PC-3 (cell line): ENCODE measurements at places on chromosomes 2 and 18.

- DNase-seq = no peak
Observed at GRCh38 chr2:64459575-64459974, 5.6 kb downstream of the LGALSL start.

DNA sequence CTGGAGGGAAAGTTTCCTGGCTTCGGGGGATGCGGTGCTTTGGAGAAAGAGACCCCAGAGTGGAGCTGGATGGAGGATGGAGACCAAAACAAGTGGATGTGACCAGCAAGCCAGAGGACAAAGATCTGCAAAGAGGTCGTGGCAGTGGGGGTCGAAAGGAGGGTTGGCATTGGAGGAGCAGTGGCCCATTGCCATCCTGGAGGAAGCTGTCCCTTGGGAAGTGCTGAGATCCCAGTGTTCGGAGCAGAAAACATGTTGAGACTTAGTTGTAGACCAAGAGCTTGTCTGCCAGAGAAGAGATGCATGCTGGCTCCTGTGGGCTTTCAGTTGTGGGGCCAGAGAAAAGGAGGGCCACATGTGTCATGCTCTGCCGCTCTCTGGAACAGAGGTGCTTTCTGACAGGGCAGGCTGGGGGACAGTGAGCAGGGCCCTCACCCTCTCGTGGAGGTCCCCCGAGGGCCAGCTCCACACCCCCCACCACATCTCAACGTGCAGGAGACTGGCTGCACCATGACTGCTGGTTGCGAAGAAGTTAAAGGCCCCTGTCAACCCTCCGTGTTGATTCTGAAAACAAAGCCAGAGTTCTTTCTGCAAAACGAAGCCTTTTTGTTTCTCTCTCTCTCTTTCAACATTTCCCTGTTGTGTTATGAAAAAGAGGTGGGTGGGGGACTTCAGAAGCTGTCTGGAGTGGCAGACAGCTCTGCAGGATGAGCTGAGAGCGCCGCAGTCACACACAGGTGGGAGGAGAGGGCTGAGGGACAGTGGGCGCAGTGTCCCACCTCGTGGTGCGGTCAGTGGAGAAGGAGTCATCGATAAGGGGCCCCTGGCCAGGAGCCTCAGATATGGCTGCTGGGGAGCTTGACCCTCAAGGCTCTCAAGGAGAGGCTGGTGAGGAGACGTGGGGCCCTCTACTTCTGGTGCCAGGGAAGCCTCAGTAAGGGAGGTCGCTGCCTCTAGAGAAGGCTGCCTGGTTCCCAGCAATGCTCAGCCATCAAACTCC lies 77.6 kb upstream of the BCL2L11 start:
- no peak for DNase-seq

GRCh38 chr18:3114451-3114850 lies 101.5 kb upstream of the LPIN2 start:
- no peak for DNase-seq

DNA sequence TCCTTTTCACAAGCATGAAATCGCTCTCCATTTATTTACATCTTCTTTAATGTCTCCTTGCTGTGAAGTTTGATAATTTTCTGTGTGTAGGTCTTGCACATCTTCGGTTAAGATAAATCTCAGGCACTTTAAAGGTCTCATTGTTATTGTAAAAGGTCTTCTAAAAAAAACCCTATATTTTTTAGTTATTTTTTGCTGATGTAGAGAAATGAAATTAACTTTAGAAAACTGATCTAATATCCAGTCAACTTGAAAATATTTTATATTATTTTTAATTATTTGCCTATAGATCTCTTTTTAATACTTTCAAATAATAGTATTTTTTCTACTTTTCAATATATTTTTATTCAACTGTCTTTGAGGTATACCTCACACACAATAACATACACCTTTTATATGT lies 169.4 kb downstream of the INSIG2 start:
- no peak for DNase-seq

DNA sequence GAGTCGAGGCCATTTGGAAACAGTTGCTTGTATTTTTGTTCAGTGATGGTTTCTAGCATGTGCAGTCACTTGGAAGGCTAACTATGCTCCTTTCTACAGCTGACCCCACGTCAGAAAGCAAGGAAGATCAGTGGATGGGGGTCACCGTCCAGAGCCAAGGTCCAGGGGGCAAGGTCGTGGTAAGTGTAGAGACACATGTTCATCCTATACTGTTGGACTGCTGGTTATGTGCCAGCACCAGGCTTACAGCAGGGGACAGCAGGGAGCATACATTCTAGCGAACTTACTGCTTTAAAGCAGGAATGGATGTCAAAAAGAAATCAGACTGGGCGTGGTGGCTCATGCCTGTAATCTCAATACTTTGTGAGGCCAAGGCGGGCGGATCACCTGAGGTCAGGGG lies 40.0 kb downstream of the ITGA6 start:
- DNase-seq = no peak

DNA sequence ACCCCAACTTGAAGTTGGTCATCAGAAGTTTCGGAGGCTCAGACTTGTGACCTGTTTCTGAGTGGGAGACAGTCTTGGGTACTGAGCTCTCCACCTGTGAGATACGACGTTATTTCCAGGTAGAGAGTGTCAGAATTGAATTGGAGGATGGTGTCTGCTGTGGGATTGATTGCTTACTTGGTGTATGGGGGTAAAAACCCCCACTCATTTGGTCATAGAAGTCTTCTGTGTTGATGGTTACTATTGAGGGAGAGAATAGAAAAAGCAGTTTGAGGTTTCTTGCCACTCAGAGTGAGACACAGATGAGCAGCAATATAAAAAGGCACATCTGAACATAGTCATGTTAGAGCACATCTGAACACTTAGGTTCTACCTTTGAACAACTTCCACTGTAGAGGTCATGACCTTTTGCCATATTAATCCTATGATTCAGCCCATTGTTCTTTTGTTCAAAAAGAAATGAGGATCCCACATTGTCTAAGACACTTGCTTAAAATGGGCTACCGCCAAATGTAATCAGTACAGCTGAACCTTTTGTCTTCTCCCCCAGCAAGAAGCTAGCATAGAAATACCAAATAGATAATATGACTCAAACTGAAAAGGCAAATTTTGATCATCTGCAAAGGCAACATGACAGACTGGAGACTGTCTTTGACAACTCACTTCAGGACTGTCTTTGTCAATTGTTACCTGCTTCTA lies 73.3 kb downstream of the NAB1 start:
- DNase-seq = peak; percentile 17

GRCh38 chr2:71930049-71930681 lies 217.5 kb downstream of the CYP26B1 start:
- DNase-seq = peak; percentile 40
